Thoracic aorta (tissue), 2 donors: ENCODE measurements at places on chromosomes 16 and 17. TPM values are rescaled to one million over a fixed set of nuclear protein-coding genes. Genes with fewer than 3 reads are reported as not detected.

Gene CRHR1
- total RNA-seq: not detected

Gene PIGL
- 124 TPM for total RNA-seq

Gene HBM
- total RNA-seq: not detected

Gene HLF
- 10.2 TPM for total RNA-seq

Gene CCL1
- total RNA-seq: not detected

Gene WNT3
- 0.35 TPM for total RNA-seq

DNA sequence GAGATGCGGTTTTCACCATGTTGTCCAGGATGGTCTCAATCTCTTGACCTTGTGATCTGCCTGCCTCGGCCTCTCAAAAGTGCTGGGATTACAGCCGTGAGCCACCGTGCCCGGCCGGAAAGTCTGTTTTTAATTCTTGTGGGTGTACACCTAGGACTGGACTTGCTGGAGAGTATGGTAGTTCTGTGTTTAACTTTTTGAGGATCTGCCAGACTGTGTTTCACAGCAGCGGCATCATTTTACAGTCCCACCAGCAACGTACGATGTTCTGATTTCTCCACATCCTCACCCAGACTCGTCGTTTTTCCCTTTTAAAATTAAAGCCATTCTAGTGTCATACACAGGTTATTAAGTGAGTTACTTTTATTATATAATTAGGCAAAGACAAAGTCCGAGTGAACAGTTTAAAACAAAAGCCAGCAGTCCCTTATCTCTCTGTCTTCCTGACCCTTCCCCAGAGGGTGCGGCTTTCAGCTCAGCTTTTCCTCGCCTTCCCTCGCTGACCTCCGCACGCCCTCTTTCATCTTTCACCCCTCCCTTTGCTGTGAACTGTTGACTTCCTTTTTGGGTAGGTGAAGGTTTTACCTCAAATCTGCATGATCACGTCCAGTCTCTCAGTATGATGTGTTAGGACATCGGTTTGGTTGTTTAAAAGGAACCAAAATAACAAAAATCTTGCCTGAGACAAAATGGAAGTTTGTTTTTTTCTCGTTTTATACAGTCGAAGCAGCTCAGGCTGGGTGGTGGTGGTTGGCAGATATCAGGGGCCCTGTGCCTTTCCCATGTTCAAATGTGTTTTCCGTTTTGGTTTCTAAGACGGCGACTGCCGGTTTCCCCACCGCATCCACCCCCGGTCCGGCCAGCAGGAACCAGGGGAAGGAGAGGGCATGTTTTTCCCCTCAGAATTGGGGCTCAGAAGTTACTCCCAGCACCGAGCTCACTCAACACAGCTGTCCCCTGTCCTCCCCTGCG lies 18.0 kb downstream of the FAM234A start:
- no peak for DNase-seq

DNA sequence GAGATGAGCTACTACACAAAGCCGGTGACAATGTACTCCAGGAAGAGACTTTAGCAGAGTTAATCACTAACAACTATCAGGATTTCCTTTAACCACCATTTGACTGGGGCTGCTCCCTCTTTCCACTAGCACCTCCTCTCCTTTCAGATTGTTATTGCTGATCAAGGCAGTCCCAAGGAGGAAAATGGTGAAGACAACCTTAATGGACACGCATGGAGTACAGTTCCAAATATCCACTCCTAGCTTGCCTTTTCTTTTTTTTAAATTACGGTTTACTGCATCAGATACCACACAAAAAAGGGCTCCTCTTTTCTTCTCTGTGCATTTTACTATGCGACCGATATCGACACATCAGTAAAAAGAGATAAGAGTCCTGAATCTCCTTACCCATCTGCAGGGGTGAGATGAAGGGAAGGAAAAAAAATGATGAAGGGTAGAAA lies 30.9 kb downstream of the FAM222B start:
- DNase-seq: no peak

DNA sequence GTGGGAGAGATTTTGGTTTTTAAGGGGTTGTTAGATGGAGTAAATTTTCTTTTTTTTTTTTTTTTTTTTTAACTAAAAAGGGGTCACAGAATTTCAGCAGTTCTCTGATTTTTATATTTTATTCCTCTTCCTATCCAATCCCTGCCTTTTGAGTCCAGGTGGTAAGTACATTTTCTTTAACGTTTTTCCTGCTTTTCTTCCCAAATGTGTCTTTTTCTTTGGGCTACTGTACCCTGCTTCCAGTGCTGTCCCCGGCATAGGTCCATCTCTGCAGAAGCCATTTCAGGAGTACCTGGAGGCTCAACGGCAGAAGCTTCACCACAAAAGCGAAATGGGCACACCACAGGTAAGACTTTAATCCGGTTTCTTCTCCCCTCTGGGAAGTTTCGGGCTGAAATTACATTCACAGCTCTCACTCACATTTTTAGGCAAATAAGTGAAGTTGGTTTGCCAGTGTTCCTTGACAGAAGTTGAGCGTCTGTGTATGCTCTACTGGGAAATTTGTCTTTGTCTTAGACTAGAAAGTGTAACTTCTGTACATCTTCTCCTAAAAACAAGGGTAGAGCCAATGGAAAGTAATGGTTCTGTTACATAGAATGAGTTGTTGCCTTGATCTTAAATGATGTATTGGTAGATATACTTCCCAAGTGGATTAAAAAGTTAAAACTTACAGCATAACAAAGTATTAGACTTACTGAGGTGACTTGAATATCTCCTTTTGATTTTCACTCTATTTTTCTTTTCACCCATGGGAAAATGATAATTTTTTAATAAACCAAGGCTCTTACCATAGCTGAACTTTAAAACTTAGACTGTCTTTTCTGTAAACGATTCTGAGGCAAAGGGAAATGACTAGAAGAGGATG lies 54.5 kb downstream of the TUBD1 start:
- no peak for DNase-seq

GRCh38 chr17:72511874-72512273 lies 391.1 kb downstream of the SOX9 start:
- DNase-seq: no peak

DNA sequence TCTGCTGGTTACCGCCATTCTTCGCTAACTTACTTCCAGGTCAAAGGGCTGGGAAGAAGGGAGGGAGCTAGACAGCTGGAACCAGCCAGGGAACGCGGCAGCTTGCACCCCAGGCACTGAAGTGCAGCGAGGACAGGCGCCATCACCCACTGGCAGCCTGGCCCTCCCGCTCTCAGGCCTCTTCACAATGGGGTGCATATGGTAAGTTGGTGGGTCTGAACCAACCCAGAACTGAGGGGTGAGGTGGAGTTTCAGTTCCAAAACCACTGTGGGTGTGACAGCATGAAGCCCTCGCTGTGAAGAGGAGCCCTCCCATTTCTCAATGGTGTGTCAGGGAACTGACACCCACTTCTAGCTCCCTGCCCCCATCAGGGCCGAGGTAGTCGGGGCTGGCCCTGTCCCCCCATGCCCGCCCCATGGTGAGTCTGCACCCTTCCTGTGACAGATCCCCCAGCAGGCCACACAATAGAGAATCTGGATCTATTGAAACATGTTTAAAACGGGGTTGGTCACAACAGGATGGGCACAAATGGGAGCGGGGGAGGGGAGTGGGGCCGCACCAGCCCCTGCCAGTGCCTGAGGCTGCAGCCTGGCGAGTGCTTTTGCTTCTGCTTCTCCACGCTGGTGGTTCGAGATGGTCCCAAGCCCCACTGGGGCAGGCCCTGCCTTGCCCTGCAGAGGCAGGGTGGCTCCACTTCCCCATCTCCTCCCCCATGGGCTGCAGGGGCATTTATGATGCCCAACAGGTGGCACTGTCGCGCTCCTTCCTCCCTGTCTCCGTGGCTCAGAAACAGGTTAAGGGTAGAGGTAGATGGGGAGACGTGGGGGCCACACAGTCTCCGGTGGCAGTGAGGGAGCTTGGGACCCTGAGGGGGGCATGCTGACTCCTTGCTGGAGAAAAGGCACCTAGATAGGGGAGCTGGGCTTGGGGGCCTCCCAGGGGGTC lies 2.3 kb downstream of the LIMD2 start:
- no peak for DNase-seq

- no peak for DNase-seq
These were observed 15.9 kb upstream of the CLEC18C start for GRCh38 chr16:70157477-70158260.

DNA sequence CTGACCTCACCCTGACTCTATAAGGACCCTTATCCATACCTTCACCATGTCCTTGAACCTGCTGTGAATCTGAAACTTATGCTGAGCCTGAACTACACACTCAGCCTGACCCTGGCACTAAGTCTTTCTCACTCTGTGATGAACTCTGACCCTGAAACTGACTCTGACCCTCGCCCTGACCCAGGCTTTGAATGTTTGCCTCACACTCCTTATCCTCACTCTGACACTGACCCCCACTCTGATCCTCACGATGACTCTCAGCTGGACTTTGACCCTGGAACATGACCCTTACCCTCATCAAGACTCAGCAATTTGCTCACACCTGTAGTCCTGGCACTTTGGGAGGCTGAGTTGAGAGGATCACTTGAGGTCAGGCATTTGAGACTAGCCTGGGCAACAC lies 4.4 kb downstream of the AHSP start:
- DNase-seq: no peak

DNA sequence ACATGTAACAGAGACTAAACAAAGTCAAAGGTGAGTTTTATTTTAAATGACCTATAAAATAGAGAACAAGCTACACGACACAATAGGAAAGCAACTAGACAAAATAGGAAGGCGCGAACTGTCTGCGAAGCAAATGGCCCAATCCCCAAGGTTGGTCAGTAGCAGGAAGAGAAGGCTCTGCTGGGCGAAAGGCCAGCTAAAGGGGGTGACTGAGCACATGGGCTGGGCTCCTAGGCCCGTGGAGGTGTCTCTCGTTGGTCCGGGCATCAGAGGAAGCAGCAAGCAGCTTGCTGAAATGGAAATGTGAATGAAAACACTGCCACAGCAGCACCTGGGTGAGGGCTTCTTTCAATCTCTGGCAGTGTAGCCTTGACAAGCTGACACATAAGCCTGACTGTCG lies 129.4 kb downstream of the ZNF778 start:
- no peak for DNase-seq

DNA sequence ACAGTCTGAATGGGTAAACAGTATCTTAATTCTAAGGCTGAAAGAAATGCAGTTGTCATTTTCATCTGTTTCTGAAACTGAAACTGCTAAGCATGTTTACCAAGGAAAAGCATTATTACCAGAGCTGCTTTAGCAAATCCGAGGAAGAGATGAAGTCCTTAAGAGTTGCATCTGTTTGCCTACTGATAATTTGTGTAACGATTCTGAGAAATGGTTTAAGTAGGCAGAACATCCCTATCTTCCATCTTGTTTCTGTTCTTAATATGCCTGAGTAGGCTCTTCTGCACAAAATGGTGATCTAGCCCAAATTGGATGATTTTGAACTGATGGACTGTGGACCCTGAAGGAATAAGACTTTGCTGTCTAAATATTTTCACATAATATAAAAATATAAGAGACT lies 34.9 kb downstream of the NUP93 start:
- DNase-seq: no peak

- DNase-seq: no peak
These were observed 10.2 kb downstream of the RSPRY1 start for GRCh38 chr16:57196286-57196685.

DNA sequence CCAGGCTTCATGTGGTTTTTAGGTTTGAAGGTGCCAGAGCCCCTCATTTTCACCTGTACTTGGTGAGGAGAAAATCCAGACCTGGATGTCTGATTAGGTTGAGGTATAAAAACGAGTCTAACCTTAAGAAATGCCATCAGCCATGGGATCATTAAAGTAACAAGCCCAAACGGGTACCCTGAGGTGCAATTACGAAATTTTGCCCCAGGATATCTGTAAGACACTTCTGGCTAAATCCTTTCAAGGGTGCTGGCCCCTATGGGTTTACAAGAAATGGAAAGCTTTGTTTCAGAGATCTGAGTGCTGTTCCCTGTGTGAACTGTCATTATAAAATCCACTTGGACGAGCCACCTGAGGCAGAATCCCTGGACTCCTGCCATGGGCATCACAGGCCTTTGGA lies 19.8 kb downstream of the ADAT1 start:
- no peak for DNase-seq

GRCh38 chr16:72947379-72948237 lies 100.3 kb downstream of the ZFHX3 start:
- DNase-seq: no peak

DNA sequence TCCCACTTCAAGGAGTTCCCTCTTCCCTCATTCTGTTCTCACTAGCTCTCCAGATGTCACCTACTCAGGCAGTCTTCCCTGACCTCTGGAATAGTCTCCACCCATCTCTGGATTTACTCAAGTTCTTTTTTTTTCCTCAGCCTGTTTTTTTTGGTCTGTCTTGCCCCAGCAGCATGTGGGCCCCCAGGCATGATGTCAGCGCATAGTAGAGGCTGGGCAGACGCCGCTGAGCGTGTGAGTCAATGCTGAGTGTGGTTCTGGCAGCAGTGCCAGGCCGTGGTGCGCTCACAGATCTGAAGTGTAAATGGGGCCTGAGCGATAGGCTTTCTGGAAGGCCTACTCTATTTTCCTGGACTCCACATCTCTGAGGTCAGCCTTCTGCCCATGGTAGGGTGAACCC lies 2.7 kb upstream of the KCNJ18 start:
- peak; percentile 38 for DNase-seq

- no peak for DNase-seq
These were observed 26.2 kb upstream of the ADORA2B start for GRCh38 chr17:15918661-15919259.

GRCh38 chr17:71379512-71379911 lies 741.3 kb upstream of the SOX9 start:
- no peak for DNase-seq

GRCh38 chr16:71746442-71747046 lies 22.0 kb upstream of the PHLPP2 start:
- no peak for DNase-seq

GRCh38 chr17:53570731-53571130 lies 252.0 kb upstream of the KIF2B start:
- no peak for DNase-seq

DNA sequence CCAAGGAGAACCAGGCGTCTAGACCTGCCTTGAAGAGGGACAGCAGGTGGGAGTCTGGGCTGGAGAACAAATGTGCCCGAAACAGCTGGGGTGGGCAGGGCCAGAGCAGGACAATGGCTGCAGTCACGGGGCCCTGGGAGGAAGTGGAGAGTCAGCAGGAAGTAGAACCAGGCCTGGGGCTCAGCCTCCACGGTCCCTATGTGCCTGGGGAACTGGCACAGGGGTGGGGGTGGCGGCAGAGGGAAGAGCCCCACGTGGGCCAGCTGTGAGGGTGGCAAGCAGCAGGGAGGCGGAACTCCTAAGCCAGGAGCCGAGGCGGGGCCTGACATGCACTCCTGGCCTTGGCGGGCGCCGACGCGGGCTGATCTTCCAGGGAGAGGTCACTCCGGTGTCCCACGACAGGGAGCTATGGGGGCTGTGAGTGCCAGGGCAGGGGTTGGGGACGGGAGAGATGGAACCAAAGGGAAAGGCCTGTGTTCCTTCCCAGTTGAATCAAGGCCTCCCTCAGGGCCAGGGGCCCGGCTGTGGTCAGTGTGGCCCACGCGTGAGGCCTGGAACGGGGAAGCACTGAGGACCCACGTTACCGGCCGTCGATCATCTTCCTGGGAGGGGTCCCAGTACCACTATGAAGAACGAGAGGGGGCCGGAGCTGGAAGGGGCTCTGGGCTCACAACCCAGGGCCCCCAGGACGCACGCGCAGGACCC lies 42.7 kb downstream of the TIMM22 start:
- no peak for DNase-seq

GRCh38 chr16:68126395-68126794 lies 41.2 kb downstream of the NFATC3 start:
- no peak for DNase-seq
